ENCODE measurements at places on chromosomes 13 and 19.
A peak's percentile ranks its signal among the peaks of the same experiment; 100 is the strongest.

GRCh38 chr19:28437390-28438346, 775.3 kb downstream of the UQCRFS1 start:
- no peak for DNase-seq

DNA sequence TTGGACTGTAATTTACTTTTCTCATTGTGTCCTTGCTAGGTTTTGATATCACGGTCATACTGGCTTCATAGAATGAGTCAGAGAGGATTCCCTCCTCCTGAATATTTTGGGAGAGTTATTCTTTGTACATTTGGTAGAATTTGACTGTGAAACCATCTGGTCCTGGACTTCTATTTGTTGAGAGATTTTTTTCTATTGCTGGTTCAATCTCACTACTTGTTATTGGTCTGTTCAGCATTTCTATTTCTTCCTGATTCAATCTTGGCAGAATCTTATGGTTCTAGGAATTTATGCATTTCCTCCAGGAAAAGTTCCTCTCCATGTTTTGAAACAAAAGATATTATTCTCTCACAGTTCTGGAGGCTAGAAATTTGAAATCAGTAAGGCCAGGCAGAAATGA, 4.9 kb upstream of the CD33 start:
- DNase-seq: no peak

DNA sequence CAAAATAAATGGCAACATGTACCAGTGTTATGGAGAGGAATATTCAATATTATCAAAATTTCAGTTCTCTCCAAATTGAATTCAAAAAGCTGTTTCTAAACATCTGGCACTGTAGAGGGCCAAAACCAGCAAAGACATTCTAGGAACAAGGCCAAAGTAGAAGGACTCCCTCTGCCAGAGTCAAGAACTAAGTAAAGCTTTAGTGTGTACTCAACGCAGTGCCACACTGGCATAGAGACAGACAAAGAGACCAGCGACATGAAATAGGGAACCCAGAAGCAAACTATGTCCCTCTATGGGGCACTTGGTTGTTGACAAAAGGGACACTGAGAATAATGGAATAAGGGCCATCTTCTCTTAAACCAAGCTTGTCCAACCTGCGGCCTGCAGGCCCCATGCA, 15.6 kb downstream of the SCGB2B2 start:
- DNase-seq: no peak

GRCh38 chr13:111165241-111166010, 50.3 kb downstream of the ARHGEF7 start:
- no peak for DNase-seq

DNA sequence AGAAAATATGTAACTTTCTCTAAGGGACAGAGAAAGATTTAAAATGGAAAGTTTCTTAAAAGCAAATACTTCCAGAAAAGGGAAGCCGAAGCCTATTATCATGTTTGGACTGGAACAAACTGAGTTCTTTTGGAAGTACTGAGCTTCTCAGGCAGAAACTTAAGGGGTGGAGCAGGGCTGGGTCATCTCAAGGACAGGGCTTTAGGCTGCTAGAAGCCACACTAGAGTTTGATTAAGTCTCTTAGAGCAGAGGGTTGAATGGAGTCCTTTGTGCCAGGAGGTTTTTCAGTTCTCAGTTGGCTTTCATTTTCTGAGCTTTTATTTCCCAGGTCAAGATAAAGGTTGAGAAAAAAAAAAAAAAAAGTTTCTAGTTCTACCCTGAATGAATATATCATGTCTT, 432.7 kb downstream of the SLITRK5 start:
- no peak for DNase-seq

DNA sequence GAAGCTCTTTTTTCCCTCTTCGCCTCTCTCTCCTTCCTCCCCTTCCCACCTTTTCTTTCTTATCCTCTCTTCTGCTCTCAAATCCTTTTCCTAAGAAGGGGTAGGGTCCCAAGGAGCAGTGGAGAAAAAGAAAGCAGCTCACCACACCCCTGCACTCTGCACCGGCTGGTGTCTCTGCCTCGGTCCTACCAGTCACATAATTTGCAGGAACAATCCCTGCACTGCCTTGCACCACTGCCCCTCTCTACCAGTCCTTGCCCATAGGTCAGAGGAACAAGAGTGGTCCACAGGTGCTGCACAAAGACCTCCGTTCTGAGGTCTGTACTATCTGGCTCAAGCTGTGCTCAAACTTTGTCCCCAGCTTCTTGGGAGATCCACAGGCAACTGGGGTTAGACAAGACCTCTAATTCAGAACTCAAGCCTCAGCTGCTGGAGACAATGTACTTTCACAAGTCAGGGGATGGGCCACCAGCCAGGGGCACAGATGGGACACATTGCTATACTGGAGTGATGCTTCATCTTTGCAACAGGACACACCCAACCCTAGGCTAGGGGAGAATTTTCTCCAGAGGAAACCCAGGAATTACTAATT, 125.4 kb upstream of the ZNF507 start:
- no peak for DNase-seq

- no peak for DNase-seq
Observed at GRCh38 chr13:50629497-50629896, 214.0 kb downstream of the DLEU7 start.

DNA sequence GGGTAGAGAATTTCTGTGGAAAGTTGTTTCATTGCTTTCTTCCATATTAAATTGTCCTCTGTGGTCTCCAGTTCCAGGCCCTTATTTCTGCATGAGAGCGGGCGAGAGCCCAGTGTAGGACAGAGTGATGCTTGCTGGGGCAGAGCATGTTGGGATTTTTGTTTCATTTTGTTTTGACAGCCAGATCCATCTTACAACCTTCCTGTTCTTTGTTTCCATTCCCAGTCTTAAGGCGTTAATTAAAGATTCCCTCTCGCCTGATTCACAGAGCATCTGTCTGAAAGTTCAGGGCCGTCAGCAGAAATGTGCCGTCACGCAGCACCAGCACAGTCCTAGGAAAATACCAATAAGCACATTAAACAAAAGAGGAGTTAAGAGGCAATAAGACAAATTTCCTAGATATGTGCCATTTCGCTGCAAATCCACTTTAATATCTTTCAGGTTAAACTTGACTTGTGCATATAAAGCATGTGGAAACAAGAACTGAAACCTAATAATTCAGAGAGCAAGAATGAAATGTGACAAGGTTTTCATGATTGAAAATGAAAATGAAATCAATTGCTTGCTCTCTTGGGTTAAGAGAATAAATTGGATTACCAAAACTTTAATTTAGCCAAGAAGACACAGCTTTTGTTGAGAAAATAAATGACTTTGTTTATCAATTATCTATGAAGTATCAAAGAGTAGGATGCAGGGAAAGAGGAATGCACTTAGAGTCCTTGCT, 210.7 kb upstream of the SLC10A2 start:
- no peak for DNase-seq

DNA sequence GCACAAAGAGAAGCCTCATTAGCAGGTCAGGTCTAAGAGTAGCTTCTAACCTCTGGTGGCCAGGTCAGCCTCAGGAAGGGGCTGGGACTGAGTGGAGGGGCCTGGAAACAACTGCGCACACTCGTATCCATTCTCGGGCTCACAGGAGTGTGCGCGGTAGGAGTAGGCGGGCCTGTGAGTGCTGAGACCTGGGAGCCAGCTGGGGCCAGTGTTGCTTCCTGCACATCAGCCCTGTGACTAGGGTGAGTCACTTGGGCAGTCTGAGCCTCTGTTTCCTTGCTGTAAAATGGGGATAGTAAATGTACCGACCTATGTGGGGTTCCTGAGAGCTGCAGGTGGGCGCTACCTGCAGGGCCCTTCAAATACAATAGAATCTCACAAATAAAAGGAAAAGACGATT, 26.9 kb downstream of the SIN3B start:
- no peak for DNase-seq

- DNase-seq: peak; percentile 14
Observed at GRCh38 chr13:25171517-25172302, at the start of gene AMER2. AMER2 (minus strand) TSS chr13:25172288; CDS start chr13:25171619, 669 bp downstream.

DNA sequence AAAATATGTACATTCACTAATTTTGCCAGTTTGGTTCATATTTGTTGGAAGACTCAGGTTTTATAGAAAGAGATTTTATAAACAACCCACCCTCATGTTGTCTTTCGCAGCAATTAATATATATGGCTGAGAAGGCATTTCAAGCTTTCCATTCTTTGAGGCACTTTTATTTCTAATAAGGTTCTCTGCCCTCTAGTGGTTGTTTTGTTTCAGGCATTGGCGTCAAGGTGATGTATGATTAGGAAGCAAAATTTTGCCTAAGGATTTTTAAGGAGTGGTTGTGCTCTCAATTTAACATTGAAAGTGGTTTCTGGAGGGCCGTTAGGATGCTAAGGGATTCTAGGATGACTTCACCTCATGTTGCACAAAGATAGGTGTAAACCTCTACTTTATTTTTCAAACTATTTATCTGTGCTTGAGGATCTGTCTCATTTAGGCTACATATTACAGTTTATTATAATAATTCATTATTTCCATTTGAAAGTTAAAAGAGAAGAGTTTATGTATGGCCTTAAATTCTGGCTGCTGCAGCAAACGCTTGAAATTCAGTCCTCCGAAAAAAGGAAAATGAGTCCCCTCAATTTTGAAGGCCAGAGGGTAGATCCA, 35.9 kb downstream of the OXGR1 start:
- DNase-seq: no peak

DNA sequence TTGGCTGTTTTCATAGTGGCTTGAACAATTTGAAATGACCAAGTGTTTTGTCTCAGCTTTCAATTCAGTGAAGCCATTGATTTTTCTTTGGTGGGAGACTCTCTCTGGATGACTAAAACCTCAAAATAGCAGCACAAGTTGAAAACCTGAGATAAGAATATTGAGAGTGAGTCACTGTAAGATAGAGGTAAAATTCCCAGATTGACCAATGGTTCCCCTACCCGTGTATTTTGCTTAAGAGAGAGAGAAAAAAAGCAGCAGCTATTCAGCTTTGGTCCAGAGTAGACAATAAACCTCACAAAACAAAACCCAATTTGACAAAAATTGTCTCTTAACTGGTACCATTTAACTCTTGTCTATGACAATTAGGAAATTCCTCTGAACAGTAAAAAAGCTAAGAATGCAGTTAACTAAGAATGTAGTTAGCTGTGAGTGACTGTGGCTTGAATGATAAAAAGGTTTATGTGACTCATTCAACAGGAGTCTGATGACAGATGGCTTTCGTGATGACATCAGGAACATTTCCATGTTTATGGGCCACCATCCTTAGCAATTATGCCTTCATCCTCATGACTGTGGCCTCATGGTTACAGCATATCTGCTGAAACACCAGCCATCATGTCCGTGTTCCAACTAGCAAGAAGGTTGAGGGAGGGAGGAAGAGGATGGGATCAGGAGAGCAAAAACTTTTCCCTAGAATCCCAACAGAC, 356.9 kb downstream of the NDFIP2 start:
- DNase-seq: no peak

DNA sequence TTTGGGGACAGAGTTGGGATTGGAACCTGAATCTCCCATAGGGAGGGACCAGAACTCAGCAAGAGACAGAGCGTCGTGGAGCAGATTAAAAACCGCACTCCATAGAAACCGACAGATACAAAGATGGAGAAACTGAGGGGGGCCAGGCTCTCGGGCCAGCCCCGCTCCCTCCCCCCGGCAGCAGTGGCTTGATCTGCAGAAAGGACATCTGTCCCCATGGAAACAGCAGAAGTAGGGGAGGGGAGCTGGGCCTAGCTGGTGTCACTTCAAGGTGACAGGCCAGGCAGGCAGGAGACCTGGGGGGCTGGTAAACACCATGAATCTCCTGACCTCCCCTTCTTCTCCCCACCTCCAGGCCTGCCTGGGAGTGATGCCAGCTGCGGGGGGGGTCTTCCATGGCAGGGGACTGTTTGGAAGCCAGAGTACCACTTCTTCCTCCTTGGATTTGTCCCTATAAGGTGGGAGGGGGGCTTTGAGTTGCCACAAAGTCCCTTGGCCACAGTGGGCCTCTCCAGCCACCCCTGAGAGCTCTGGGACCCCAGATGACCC, 10.9 kb downstream of the TMIGD2 start:
- no peak for DNase-seq

DNA sequence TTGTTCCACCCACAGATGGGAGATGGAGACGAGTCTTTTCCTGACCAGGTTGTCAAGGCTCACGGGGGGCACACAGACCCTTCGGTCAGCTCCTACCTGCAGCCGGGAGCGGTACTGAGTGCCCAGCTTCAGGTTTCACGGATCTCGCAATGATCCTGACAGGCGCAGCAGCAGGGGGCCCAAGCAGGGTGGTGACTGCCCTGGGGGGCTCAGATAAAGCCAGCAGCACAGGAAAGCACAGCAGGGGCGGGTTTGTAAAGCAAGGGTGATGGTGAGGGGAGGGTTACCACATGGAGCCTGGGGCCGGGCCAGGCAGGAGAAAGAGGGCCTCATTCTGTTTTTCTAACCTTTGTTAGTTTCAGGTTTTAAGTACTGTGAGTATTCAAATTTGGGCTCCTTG, 41.7 kb upstream of the ATP11A start:
- DNase-seq: no peak

DNA sequence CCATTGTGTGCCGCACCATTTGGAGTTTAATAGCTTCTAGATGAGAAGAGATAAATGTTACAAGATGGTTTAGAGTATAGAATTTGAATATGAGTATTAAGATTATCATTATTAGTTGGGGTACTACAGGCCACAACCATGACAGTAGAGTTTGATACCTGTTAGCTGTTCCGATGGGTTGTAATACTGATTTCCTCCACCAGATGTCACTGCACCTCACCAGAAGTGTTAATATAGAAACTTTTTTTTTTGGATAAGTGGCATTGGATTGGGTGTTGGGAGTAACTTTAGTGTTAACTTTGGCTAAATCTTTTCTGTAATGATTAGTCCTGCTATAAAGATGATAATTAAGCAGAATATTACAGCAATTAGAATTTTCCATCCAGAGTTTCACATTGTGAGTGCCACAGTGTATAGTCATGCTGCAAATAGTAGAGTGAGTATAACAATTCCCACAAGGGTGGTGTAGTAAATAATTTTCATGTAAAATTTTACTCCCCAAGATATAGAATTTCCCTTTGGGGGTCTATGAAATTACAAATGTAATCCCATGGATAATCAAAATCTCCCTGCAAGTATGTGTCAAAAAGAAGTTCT, 56.3 kb downstream of the PSG3 start:
- no peak for DNase-seq

GRCh38 chr19:44050740-44051649, 841 bp upstream of the ZNF223 start:
- peak; percentile 28 for DNase-seq

- DNase-seq: no peak
Observed at GRCh38 chr13:41490371-41491015, 33.1 kb downstream of the RGCC start.

DNA sequence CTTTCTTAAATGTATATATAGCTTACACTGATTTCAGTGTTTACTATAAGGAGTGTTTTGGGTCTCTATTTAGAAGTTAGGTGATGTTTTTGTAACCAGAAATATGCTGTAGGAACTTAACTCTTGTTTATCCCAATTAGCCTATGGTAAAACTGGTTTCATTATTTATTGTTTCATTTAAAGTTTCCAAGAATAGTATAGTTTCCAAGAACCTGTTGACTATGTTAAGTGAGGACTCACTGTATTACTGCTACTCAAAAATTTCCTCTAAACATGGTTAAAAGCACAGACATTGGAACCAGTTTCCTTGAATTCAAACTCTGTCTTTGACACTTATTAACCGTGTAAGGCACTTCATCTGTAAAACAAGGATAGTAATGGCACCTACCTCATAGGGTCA, 187.4 kb downstream of the RGCC start:
- no peak for DNase-seq

DNA sequence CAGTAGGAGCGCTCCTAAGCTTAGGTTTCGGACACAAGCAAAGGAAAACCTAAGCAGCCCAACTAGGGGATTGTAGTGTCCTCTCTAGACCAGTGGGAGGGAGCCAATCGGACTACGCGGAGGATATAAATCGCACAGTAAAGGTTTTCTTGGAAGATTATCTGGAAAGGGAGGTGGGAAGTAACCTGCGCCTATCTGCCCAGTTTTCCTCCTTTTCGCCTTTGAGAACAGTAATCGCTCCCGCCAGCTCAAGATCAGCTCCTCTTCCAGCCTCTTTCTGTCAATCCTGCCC, 456 bp upstream of the RAB4B start:
- DNase-seq: no peak

Data from activated naive CD8-positive, alpha-beta T cell treated with anti-CD3 and anti-CD28 coated beads for 36 hours (primary cell).